ENCODE measurements at places on chromosomes 12 and 14.

DNA sequence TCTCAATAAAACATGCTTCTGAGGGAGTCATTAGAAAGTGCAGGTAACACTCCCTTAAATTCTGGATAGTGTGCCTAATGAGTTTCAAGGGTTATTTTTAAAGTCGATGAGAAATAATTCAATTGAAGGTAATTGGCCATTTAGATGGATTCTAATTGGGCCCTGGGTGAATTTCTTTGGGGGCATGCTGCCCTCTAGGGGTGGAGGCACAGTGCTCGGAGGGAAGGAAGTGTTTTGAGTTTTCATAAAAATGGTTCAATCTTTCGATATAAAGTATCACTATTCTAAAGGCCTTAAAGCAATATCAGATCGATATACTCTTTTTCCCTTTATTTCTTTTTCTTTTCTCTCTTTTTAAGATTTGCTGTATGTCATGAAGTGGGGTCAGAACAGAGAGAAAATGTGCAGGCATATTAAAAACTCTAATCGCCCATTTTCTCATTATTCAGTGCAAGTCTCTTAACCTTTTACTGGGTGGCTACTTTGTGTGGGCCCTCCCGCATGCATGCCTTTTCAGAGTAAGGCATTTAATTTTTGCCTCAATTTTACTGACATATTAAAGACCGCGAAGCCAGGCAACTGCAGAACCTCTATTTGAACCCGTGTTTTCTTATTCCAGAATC, 25.5 kb downstream of the NKX2-8 start:
- peak; percentile 18 for DNase-seq

DNA sequence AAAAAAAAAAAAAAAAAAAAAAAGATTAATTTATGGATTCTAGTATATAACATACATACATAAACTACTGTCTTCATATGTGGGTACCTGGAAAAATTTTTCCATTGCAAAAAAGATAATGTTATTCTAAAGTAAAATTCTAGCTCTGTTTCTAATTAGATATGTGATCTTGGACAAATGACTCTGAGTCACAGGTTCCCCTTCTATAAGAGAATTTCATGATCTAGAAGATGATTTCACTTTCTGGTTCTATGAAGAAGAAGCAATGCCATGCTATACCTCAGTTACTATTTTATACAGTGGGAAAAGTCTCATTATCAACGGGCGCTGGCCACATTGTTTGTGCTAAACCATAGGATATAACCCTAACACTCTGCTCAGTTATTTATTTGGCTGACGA, 351.3 kb downstream of the ZFP36L1 start:
- DNase-seq: no peak

DNA sequence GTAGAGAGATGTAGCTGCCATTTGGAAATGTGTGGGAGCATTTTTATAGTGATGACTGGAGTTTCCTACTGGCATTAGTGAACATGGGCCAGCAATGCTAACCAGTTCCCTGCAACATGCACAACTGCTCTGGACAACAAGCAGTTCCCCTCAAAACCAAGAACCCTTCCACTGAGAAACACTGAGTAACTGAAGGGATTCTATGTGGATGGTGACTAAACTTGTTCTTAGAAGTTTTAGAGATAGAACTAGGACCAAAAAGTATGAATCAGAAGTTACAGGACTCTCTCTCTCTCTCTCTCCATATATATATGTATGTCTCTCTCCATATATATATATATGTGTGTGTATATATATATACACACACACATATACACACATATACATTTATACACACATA, 7.9 kb downstream of the SERPINA10 start:
- DNase-seq: no peak

- no peak for DNase-seq
Observed at GRCh38 chr12:76555231-76555767, 4.3 kb downstream of the OSBPL8 start.

- no peak for DNase-seq
Observed at GRCh38 chr14:68753690-68754089, 39.2 kb downstream of the ZFP36L1 start.

DNA sequence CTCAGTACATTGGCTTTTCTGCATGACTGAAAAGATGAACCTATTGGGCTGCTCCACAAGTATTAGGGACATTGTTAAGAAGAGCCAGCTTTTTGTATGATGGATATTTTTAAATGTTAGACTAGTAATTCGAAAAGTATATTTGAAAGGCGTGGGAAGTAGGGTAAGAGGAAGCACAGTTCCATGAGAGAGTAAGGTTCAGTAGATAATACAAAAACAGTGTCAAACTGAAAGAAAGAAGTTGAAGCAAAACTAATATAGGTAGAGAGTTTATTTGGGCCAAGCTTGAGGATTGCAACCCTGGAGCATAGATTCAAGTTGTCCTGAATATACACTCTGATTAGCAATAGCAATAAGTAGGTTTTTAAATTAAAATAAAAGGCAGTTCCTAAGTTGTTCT, 193.9 kb downstream of the RASSF9 start:
- DNase-seq: no peak

- no peak for DNase-seq
Observed at GRCh38 chr14:104743461-104744380, 9.2 kb upstream of the SIVA1 start.

DNA sequence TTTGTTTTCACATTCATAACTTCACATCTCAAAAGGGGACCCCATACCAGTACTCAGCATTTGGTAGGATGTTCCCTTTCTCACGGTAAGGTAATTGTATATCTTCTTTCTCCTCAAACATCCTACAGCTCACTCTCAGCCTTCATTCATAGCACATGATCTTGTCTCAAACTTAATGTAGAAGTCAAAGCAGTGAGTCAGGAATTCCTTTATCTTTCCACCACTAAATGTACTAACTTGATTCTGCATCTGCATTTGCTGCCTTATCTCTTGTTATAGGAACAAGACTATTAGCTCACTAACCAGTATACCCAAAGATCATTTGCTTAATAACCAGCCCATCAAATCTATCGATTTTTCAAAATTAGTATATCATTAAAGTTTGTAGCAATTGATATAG, 22.9 kb downstream of the CPSF2 start:
- DNase-seq: no peak

DNA sequence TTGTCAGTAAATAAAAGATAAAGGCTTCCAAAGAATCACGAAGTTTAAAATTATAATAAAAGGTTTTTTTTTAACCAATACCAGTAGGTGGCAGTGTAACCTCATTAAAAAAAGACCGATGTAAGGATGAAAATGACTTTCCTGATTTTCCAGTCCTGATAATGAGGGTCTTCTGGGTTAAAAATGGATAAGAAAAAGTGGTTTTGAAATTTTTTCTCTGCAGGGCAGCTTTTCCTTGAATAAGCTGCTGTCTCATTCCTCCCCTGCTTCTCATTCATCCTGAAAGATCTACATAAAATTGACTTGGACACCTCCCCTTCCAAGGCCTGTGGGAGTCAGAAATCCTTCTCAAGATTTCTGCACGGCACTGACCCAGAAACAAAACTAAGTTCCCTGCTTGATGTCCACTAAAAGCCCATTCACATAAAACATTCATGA, 58.9 kb upstream of the FBXO33 start:
- no peak for DNase-seq

DNA sequence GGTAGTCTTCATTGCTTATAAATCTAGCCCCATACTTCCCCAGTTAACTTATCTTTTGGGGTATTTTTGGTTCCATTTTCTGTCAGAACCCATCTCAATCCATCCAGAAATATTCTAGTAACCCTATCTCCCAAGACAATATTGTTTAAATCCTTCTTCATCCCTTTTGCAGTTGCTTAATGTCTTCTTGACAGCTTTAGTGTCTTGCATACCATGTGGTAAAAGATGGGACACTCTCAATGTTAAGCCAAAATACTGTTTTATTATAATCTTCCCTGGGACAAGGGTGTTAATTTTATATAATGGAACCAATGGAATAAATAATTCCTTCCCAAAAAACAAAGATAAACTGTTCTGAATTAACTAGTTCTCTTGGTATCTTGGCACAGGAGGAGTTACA, 450.2 kb downstream of the CCER1 start:
- no peak for DNase-seq

DNA sequence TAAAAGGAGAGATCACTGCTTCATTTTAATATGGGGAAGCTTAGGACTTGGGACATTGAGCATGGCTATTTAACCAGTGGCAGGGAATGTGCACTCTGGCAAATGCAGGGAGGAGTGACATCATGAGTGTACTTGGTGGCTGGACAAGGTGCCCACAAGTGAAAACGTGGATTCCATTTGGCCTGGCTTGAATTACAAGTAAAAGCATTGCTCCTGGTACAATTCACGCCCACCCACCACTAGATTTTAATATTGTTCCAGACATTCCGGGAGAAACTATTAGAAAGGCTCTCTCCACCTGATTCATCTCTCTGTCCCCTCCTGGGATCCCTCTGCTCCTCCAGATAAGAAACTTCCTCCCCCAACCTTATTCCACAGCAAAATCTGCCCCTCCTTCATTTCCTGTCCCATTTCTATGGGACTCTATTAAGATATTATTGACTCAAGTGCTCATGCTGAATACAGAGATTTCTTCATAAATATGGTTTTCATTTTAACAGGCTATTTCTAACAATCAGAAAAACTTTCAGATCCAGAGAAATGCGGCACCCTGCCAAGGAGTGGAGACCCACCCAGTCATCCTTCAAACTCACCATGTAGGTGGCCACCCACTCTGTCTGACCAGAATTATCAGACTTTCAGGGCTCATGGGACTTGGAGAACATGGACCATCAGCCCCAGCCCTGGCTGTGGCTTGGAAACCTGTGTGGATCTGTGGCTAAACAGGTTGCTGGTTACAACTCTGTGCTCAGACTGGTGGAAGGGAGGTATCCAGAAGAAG, 43.2 kb downstream of the SSPN start:
- no peak for DNase-seq

DNA sequence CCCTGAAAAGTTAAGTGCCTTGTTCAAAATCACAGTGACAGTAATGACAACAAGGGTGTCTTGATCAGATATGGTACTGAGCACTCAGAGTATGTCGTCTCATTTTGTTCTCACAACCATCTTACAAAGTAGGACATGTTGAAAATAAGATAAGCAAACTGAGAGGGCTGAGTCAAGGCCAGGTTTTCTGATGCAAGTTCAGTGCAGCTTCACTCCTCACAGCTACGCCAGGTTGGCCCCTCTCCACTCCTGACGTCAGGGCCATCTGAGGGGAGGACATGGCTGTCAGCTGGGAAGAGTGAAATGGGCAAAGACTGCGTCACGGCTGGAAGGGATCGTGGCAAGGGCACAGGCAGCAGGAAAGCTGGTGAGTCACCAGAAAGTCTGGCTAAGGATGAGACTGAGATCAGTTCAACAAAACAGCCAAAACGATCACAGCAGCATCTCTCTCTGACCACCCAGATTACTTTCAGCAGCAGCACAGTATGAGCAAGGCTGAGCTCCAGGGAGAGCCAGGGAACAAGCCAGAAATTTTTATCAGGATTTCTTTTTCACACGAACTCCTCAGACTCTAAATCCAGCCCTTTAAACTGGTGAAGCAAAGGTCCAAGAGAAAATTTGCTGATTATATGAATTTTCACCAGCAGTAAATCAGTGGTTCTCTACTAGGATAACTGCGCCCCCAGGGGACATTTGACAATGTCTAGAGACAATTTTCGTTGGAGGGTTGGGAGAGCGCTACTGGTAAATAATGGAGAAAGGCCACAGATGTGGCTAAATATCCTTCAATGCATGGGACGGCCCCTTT, 297.9 kb upstream of the AMIGO2 start:
- DNase-seq: no peak

DNA sequence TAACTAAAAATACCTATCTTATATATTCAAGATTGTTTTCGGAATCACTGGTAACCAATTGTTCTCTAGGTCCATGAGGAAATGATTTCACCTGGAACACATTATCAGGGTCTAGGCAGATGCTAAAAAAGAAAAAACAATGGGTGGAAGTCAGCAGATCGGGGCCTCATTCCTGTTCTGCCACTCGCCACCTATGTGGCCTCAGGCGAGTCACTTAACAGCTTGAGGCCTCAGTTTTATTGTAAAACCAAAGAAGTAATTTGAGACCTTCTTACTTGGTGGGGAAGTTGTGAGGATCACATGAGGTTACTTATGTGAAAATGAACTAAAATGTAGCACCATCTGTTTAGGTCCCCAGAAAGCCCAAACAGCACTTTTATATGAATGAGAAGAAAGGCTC, 6.2 kb upstream of the RNASE10 start:
- DNase-seq: no peak

GRCh38 chr12:50261654-50262053, 21.7 kb downstream of the LIMA1 start:
- no peak for DNase-seq
